Activated CD4-positive, alpha-beta T cell treated with anti-CD3 and anti-CD28 coated beads for 24 hours (primary cell): ENCODE measurements at places on chromosomes 7 and 10.

DNA sequence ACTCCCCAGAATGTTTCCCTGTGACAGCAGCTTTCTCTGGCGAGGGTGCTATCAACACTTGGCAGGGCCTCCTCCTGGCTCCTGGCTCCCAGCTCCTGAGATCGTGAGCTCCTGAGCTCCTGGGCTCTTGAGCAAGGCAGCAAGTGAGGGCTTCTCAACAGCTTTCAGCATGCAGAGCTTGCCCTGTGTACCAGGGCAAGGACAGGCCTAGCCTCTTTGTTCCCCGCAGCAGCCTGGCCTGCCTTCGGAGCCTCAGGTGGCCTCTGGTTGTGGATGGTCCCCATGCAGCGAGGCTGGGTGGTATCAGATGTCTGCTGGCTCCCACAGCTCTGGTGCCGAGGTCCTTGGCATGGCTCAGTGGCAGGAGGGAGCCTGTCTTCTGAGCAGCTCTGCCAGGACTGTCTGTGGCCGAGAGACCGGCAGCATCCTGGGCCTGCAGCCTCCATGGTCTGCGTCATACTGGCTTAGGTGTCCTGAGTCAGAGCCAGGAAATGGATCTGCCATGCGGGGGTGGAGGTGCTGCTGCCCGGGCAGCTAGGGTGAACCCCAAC lies 44.2 kb downstream of the ZMIZ1 start:
- no peak for DNase-seq

- DNase-seq, result no peak
These were observed 75.7 kb downstream of the VPS41 start for GRCh38 chr7:38833329-38833728.

GRCh38 chr7:142603870-142604448 lies 145.3 kb upstream of the PRSS1 start:
- DNase-seq, result peak; percentile 20

GRCh38 chr7:151511946-151512345 lies 7.7 kb downstream of the RHEB start:
- no peak for DNase-seq

GRCh38 chr10:103397191-103397825 lies 882 bp downstream of the PDCD11 start:
- no peak for DNase-seq

DNA sequence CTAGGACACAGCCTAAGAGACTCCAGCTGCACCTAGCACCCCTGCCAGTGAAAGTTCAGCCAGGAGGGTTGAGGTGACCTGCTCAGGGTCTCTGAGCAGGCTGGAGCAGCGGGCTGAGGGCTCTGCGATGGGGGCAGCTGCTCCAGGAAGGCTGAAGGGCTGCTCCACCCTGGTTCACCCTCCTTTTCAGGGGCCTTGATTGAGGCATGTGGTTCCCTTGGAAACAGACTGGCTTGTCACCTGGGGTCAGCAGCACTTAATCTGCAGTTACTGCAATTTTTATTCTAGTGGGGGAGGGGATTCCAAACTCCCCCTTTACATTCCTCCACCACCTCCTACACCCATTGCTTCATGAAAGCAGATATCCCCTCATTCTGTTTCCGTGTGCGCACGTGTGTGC lies 85.3 kb upstream of the UNC5B start:
- DNase-seq, result no peak

GRCh38 chr7:102222445-102222844 lies 64.2 kb upstream of the SH2B2 start:
- no peak for DNase-seq

- DNase-seq, result no peak
These were observed 228.8 kb downstream of the TRIL start for GRCh38 chr7:28729281-28729680.

GRCh38 chr7:151308256-151308655 lies 33.4 kb upstream of the NUB1 start:
- DNase-seq, result no peak

- DNase-seq, result no peak
These were observed 79.6 kb upstream of the SCIN start for GRCh38 chr7:12490940-12491339.

GRCh38 chr10:102120991-102121738 lies 997 bp upstream of the LDB1 start:
- DNase-seq, result no peak

DNA sequence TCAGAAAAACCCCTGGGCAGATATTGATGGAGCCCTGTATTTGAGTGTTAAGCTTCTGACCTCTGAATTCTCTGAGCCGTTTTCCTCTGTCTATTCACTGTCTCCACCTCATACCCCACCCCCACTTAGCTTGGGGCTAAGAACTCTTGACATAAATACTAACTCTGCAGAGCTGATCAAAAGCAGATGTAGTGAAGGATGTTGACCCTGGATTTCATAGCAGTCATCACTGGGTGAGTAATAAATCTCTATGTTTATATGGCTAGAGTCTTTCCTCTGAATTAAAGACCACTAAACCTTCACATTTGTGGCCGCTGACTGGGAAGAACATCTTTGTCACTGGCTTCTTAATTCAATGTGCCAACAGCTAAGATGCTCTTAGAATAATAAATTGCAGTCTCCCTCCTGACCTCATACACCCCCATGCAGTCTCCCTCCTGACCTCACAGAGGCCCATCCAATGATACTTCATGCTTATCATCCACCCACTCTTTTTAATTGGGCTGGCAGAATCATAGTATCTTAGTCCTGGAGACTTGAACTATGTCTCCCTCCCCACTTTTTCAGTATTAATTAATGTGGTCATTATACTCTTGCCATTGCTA lies 78.0 kb upstream of the MACROH2A2 start:
- DNase-seq, result no peak

- no peak for DNase-seq
These were observed 13.4 kb downstream of the COL13A1 start for GRCh38 chr10:69815104-69815503.

DNA sequence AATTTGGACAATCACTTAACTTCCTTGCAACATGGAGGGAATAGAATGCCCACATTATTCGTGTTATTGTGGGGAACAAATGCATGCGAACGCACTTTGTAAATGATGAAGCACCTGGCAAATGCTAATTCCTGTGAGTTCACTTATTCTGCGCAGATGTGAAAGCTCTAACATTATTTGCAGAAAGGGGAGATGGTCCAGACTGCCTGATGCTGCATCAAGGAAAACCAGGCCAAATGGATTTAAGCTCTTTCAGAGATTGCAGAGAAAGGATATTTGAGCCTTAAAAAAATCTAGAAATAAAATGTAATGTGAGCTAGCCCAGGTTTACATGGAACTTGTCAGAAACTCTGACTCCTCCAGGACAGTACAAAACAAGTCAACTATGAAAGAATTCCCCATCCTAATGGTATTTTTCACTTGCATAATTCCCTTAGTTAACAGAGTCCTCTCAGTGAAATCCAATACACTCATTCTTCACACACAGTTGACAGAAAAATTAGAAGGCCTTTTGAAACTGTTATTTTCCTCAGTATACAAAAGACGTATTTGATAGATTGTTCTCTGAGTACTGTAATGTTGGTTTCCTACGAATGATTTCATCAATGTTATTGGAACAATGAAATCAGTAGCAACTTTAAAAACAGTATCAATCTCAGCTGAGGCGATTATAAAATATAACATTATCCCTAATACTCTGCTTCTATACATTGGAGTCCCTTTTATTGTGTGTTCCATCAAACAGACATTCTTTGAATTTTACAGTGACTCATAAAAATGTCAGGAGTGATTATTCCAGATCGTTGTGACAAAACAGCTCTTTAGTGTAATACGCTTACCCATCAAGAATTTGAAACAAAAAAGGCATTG lies 136.3 kb upstream of the ANK3 start:
- DNase-seq, result no peak

DNA sequence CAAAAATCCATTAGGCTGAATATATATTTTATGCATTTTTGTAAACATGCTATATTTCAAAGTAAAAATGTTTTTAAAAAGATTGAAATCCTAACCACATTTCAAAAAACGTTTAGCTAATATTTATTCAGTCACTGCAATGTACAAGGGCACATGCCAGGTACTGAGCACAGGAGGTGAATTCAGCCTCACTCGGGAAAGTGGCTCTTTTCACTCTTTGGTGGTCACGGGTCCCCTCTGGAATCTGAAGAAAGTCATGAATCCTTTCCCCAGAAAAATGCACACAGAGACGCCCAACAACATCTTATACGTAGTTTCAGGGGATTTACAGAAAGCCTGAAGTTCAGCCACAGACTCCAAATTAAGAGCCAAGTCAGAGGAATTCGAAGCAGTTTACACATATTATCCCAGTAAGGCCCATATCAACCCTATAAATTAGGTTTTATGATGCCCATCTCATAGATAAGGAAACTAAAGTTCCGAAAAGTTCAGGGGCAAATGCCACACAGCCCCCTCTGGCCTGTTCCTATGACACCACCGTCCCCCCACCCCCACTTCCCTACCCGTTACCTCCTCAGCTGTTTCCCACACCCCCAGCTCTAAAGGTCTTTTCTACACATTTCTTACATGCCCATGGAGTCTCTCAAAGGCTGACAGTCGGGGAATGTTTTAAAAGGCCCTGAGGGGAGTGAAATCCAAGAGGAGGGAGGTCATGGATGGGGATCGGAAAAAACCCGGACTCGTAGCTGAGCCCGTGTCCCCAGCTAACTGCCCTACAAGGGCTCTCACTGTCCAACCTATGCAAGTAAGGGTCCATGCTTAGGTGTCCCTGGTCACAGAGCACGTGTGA lies 9.6 kb upstream of the SVOPL start:
- no peak for DNase-seq

DNA sequence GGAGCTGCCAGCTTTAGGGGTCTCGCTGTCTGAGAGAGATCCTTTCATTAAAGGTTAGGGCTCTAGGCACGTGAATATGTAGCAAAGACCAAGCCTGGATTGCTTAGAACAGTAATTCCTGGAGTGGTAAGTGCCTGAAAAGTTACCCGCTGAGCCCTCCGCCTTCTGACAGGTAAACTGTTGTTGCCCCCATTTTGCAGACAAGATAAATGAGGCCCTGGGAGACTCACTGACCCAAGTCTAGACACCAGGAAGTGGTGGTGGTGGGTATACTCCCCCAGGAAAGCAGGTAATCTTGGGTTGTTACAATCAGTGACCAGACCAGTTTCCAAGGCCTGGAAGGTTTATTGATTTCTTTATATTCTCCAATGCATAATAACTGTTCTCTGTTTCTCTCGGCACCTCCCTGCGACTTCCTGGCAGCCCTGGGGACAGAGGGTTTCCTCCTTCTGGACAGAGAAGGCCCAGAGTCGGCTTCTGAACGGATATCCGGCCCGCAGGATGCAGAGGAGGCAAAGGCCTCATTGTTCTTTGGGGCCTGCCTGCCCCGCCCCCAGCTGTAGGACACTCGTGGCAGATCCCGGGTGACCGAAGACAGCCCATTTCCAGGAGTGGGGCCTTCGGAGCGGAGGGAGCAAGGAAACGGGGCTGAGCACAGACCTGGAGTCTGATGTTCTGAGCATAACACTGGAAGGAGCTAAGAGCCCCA lies 1.3 kb upstream of the GRK5 start:
- no peak for DNase-seq

DNA sequence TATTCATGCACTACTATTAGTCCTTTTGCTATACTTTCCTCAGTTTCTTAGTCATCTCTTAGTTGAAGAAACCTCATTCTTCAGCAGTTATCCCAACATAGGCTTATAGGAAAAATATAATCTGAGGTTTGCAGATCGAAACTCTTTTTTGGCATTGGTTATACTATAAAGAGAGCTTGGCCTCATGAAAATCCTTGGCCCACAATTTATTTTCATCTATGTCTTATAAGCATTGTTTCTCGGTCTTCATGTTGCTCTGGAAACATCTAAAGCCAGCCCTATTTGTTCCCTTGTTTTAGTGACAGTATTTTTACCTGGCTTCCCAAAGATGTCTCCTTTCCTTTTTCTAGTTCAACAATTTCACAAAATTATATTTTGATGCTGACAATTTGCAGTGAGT lies 345.1 kb upstream of the PRKCQ start:
- DNase-seq, result no peak

- no peak for DNase-seq
These were observed 206.7 kb upstream of the KCTD7 start for GRCh38 chr7:66421830-66422475.

- no peak for DNase-seq
These were observed 139.1 kb downstream of the PTPRN2 start for GRCh38 chr7:158448430-158449100.

GRCh38 chr10:80598084-80598798 lies 60.5 kb downstream of the SH2D4B start:
- no peak for DNase-seq

DNA sequence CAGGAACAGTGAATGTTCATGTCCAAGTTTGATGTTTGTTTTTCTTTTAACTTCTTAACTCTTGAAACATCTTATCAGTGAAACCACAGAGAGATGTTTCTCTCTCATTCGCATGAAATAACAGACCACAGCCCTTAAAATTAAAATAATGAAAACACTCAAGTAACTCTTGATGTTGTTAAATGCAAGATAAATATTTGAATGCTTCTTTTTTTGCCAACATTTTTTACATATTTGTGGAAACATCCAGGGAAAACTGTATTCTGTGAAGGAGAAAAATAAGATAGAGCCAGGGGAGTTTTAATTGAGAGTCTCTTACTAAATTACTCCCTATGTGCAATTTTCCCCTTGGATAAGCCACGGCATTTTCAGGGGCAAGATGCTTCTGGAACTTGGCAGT lies 361.8 kb upstream of the MGMT start:
- no peak for DNase-seq

- no peak for DNase-seq
These were observed 9.9 kb downstream of the TASOR2 start for GRCh38 chr10:5694573-5694972.

DNA sequence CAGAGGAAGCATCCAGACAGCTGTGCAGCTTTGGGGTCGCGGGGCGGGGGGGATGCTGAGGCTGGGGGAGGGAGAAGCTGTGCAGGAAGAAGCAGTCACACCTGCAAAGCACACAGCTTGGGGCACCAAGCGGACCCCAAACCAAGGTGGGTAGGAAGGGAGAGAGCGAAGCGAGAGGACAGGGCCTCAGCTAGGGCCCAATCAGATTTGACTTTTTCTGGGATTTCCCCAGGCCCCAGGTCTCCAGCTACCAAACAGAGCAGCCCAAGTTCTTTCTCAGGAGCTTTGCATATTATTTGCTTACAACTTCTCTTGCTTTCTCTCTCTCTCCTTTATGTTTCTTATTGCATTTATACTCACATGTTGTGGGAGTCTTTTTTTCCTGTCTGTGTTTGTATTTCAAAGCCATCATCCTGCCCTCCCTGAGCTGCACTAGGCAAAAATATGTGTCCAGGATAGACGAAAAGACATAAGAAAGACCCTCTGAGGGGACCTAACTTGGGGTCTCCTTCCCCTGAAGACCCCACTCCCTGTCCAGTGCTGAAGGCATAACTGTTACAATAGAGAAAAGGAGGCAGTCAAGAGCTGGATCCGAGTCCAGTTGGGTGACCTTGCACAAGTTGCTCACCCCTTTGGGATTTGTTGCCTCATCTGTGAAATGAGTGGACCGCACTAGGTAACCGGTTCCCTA lies 50.6 kb upstream of the SMNDC1 start:
- DNase-seq, result no peak
